Cerebellar nuclear complex (tissue), 1 donor: ENCODE measurements at places on chromosomes 4 and X.

DNA sequence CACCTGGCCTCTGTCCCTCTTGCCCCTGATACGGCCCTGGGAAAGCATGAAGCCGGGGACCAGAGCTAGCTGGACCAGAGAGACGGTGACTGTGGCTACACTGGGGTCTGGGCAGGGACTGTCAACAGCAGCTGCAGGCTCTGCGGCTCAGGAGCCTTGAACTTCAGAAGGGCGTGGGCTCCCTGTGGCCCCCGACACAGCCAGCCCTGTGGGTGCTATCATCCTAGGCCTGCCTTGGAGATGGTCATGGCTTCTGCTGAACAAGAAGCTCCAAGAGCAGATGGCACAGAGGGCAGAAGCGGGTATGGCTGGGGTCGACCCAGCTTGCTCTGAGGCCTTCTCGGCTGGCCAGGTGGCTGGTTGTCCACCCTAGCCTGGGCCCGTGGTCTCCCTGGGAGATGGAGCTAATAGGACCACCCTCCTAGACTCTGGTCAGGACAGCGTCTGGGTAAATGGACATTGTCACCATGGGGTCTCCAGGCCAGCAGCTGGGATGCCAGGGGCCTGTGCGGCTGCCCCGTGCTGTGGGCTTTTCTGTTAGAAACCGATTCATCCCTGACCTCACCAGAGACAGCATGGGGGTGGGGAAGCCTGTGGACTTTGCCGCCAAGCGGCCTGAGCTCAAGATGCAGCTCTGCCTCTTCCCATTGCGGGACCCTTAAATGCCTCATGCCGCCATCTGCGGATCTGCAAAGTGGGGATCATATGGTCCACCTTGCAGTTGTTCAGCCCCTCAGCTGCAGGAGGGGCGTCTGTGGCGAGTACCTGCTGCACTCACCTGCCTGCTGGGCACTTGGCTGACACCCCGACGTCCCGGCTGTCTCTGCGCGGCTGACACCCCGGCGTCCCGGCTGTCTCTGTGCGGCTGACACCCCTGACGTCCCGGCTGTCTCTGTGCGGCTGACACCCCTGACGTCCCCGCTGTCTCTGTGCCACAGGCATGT is 21.1 kb downstream of the CPZ start:
- DNase-seq = no peak

DNA sequence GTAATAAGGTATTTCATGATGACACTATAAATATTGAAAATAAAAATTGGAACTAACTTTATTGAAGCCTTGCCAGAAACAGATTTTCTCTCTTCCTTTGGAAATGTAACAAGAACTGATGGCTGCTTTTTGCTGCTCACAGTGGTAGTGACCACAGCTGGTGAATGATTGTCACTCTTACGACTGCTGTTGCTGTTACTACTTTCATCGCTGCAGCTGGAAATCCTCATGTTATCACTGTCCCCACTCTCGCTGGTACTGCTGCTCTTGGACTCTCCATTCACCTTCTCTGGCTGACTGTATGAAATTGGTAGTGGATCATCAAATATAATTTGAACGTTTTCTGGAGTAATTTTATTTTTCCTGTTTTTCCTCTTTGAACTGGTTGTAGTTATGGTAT is 28.5 kb upstream of the COX18 start:
- DNase-seq = no peak

DNA sequence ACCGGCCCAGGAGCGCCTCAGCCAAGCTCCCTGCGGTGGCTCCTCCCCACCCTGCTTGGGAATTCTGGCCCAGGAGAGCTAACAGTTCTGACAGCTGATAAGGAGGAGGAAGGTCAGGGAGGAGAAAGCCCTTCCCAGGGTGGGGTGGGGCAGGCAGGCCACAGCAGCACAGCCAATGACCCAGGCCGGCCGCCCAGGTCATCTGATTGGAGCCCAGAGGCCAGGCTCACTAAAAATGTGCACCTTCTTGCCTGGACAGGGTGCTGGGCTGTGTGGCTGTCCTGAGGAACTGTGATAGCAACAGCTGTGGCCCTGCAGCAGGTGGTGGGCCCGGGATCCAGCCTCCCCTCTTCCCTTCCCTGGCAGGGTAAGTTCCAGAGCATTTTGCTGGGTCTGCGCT is 17.2 kb upstream of the SH3TC1 start:
- DNase-seq = no peak

DNA sequence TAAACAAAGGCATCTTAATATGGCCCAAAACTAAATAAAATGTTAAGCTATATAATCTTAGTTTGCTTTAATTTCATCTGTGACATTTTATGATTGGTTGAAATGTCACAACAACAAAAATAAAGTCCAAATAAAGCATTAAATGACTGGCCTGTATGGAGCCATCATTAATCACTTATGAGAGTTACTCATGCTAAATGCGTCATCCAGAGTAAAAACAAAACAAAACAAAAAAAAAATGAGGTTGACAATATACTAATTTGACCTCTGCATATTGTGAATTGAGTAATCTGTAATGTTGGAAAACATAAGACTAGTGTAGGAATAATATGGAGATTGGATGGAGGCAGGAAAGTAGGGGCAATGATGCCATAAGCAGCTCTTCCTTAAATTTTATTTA is 139.7 kb downstream of the MAPK10 start:
- no peak for DNase-seq

DNA sequence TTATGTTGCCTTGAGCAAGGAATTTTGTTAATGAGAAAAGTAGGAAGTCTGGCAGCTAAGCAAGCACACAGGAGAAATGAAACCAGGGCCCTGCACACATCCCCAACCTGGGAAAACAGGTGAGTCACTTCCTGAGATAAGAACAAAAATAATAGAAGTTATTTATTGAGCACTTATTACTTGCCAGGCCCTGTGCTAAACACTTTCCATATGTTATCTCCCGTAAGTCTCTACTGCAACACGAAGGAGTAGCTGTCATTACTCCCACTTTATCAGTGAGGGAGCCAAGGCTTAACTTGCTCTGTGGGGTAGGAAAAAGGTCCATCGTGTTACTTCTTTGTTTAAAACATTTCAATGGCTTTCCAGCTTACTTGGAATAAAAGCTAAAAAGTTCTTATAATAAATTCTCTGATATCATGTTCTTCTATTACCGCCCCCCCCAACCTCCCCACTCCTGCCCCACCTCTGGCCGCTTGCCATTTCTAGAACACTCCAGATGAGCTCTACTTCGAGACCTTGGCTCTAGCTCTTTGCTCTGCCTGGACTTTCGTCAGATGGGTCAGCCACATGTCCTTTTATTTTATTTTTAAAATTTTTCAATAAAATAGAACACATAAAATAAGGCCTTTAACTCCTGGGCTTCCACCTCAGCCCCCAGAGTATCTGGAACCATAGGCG is 36.3 kb upstream of the PLAC8 start:
- no peak for DNase-seq

DNA sequence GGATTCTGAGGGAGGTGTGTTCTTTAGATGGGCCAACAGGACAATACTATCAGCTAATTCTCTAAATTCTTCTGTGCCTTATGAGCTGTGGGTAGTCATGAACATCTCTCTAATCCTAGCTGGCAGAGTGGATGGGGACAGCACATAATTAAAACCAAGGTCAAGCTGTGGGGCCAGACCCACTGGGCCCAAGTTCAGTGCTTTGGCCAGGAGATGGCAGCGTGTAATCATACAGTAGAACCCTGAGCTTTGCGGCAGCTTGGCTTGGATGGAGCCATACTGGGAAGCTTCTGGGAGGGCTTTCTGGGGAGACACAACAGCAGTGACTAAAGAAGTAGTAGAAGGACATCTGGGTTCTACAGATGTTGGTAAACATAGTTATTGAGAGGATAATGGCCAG is 140.3 kb upstream of the CXCL13 start:
- DNase-seq = no peak

DNA sequence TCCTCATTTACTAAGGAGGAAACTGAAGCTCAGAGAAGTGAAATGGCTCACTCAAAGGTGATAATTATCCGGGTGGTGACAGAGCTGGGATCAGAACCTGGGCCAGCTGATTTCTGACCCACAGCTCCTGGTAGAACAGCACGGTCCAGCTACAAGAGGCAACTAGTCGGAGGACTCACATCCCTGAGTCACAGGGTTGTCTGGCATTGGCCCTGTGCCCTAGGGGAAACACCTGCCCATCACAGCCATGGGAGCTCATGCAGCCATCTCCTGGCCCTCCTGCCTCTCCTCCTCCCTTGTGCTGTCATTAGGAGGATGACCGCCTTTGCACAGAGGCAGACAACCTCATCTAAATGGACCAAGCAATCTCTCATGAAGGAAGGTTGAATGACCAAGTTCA is 115.2 kb upstream of the TSPAN5 start:
- no peak for DNase-seq

GRCh38 chr4:19375931-19376330 is 875.8 kb upstream of the SLIT2 start:
- no peak for DNase-seq

DNA sequence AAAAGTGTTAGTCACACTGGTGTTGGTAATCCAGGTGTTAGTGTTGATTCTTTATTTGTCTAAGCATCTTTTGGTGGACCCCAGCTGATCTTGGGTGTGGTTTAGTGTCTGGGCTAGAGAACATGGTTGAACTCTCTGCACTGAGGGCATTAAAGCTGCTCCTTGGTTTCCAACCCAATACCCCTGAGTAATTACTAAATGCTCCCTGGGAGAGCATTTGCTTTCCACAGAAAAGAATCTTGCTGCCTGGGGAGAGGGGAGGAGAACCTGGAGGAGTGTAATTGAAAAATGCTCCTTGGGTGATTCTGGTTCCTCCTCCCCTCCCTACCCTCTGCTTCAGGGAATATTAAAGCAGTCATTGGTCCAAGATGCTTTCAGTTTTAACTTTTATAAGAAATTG is 3.1 kb downstream of the GUCY1B1 start:
- DNase-seq = no peak

DNA sequence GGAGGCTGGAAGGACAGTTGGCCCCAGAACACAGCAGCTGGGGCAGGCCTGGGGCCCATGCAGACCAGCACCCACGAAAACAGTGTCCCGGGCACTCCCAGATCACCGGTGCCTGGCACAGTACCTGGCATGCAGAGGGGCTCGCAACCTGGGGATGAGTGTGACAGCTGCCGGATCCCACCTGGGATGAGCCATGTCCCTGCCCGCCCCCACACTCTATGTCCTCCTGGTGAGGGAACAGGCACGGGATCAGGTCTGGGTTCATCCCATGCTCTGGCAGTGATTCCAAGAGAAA is 22.8 kb upstream of the PPP2R2C start:
- DNase-seq = no peak

DNA sequence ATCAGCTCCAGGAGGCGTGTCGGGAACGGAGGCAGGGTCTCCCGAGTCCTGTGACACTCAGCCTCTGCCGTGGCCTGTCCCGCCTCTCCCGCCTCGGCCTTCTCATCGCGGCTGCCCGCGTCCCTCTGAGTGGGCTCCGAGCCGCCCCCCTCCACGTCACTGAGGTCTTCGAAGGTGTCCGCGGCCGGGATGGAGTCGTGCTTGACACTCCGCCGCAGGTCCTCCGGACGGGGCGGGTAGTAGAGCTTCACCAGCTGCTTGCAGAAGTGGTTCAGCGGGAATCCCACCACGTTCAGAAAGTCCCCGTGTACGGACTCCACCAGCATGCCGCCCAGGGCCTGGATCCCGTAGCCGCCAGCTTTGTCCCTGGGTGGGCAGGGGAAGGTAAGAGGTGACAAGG is 25.0 kb downstream of the ASMTL start:
- DNase-seq = no peak

DNA sequence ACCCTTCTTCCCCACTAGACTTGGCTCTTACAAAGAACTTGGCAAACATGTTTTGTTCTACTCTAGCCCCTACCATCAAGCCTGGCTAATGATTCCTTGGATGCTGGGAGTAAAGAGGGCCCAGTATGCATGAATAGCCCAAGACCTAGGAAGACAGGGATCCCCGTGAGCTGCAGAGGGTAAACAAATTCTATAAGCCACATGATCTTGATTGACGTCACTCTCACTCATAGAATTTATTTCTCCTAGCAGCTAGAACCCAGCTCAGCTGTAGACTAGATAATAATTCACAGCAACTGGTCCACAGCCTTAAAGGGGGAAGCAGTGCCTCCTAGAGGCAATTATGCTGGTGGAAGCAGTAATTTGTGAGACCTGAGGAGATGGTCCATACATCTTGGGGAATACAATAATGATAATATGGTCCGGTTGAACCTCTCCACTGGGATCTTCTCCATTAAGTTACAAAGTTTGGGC is 16.1 kb upstream of the USO1 start:
- no peak for DNase-seq

DNA sequence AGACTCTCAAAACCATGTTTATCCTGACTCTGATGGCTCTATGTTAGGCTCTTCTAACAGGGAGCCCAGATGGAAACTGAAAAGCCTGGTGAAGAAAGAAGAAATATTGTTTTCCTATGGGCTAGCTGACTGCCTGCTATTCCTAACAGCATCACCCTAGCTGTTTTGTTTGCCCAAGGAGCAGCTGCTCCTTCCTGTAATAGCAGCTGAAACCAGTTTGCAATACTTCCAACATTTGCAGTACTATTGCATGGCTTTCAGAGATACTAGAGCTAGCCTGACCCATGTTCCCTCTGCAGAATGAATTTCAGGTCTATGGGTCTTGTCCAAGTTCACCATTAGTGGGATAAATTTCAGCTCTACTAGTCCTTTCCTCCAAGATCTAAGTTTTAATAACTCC is 495.2 kb downstream of the INPP4B start:
- DNase-seq = no peak

- DNase-seq = no peak
Measured at GRCh38 chr4:85866508-85866907, 391.6 kb downstream of the ARHGAP24 start.

DNA sequence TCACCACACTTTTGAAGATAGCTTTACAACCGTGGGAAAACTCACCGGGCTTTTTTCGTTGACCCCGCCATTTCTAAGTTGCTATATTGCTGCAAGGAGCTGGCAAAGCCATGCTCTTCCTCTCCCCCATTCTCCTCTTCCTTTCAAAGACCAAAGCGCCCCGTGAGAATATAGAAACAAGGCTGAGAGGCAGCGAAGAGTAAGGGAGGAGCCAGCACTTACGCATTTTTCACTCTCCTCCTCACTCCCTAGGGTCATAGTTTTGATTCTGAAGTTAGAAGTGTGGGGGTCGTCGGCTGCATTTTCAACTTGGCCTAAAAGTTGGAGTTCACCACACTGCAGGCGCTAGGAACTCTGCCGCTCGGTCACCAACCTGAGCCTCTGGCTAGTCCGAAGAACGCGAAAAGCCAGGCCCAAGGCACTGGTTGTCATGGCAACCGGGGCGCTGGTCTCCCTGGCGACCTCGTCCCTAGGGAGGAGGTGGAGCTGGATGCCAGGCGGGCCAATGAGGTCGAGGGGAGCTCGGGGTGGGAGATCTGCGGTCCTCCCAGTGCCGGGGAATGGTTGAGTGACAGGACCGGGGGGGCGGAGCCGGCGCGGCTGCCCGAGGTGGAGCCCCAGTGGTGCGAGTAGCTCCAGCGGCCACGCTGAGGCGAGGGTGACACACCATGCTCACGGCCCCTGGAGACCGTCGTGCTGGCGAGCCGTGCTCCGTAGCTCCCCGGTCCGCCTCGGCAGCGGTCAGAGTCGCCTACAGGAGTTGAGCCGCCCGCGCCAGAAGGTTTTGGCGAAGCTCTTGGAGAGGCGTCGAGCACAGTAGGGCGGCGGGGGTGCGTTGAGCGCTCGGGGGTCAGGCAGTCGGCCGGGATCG is at the start of gene PTPN13:
Gene PTPN13 (plus strand): TSS at position 628 of the 871 bp plus-strand sequence. CDS start 40,942 bp downstream, outside the sequence.
- DNase-seq = no peak
